ENCODE measurements at places on chromosomes 12 and 14.
A peak's percentile ranks its signal among the peaks of the same experiment; 100 is the strongest.

DNA sequence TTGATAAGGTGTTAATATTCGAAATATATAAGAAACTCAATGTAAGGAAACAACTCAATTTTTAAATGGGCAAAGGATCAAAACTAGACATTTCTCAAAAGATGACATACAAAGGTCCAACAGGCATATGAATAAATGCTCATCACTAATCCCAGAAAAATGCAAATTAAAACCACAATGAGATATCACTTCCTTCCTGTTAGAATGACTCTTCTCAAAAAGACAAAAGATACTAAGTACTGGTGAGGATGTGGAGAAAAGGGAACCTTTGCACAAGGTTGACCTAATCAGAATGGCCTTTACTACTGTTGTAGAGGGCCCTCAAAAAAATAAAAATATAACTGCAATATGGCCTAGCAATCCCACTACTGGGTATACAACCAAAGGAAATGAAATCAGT lies 383.4 kb downstream of the KCNH5 start:
- no peak for DNase-seq

- no peak for DNase-seq
Observed at GRCh38 chr12:94733727-94734126, 83.4 kb upstream of the TMCC3 start.

DNA sequence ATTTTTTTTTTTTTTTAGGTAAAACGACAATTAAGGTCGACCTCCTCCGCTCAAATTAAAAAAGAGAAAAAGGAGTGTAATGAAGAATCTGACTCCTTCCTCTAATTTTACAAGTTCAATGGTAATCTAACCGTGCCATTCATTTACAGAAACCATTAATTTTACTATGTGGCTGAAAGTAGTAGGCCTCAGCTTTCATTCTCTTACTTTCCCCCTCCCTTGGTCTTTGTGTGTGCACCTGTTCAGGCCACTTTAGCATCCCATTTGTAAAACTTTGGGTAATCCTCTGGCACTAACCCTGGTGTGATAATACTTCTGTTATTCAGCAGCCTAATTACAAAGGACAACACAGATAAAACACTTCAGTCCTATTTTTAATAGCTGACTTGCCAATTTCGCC lies 128.1 kb downstream of the ASCL1 start:
- DNase-seq, result no peak

DNA sequence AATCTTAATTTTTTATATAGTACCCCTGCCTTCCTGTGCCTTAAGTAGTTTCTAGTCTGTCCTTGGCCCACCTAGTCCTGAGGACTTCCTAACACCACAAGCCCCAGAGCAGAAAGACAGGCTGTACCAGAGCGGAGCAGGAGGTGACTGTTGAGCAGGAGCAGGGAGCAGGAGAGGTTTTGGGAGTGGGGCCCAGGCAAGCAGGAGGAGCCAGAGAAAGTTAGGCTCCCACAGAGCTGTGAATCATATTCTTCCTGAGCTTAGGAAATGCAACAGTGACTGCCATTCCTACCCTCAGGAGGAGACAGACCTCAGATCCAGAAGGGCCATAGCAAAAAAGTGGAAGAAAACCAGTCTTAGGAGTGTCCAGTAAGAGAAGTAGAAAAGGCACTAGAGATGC lies 28.3 kb upstream of the COL2A1 start:
- no peak for DNase-seq

- no peak for DNase-seq
Observed at GRCh38 chr12:7629465-7629864, 36.2 kb downstream of the APOBEC1 start.

DNA sequence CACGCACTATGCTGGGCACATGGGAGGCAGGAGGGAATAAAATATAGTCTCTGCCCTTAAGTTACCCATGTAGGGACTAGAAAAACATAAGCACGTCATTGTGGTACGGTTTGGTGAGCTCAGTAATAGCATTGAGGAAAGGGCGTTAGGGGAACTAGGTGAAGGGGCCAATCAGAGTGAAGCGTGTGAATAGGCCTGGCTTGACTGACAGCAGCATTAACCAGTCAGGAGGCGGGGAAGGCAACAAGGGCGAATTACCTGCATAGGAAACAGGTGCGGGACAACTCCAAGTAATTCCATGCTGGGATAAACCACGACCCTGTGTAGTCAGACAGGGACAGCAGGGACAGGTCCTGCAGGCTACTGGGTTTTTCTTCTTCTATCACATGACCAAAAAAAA lies 107.7 kb downstream of the UNC79 start:
- no peak for DNase-seq

GRCh38 chr14:23627961-23628360 lies 8.2 kb upstream of the DHRS2 start:
- DNase-seq, result no peak

DNA sequence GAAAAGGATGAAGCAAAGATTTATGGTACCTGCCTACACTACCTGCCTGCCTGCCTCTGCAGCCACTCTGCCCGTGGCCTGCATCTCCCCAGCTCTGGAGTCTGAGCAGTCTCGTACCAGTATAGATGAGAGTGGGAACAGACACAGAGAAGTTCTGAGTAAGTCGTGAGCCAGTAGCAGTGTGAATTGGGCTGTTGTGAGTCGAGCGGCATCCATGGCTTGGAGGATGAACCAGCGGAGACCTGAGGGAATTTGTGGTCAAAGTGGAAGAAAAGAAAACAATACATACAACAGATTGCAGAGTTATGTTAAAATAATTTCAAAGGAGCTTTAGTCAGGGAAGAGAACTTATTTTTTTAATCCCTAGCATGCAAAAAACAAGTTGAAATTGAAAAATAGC lies 25.3 kb downstream of the C2CD5 start:
- DNase-seq, result no peak

- DNase-seq, result no peak
Observed at GRCh38 chr14:74402401-74403251, 23.4 kb downstream of the SYNDIG1L start.

GRCh38 chr12:24906141-24906540 lies 42.8 kb downstream of the BCAT1 start:
- DNase-seq, result no peak

GRCh38 chr14:68986225-68986624 lies 7.1 kb upstream of the ACTN1 start:
- DNase-seq, result no peak

GRCh38 chr12:128690641-128691040 lies 133.1 kb downstream of the SLC15A4 start:
- peak; percentile 29 for DNase-seq

GRCh38 chr12:113698510-113698858 lies 226.8 kb upstream of the LHX5 start:
- DNase-seq, result no peak

DNA sequence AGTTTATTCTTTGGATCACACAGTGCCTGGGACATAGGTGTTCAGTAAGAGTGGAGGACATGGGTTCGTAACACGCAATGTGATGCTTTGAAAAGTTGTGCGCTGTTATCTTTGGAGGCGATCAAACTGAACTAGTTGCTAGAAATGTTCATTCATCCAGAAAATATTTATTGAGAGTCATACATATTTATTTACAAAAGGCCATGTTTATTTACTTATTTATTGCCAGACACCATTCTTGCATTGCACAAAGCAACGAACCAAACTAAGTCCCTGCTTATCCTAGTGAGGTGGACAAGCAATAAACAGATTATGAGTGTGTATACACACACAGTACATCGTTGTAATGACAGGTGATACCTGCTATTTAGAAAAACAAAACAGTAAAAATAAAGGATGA lies 12.6 kb downstream of the BHLHE41 start:
- DNase-seq, result no peak

- DNase-seq, result no peak
Observed at GRCh38 chr12:62642486-62642885, 175.9 kb downstream of the MON2 start.

DNA sequence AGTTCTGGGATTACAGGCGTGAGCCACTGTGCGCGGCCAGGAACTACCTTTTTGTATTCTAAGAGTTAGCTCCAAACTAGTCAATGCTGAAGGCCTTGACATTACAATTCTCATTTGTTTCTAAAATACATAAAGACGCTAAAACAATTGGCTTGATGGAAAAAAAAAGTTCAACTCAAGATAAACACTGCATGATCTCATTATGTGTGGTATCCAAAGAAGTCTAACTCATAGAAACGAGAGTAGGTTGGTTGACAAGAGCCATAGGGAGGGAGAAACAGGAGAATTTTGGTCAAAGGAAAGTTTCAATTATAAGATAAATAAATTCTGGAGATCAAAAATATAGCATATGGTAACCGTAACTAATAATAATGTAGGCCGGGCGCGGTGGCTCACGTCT lies 20.0 kb upstream of the RNF34 start:
- no peak for DNase-seq

GRCh38 chr12:50825372-50825838 lies 17.3 kb upstream of the TMPRSS12 start:
- peak; percentile 43 for DNase-seq

DNA sequence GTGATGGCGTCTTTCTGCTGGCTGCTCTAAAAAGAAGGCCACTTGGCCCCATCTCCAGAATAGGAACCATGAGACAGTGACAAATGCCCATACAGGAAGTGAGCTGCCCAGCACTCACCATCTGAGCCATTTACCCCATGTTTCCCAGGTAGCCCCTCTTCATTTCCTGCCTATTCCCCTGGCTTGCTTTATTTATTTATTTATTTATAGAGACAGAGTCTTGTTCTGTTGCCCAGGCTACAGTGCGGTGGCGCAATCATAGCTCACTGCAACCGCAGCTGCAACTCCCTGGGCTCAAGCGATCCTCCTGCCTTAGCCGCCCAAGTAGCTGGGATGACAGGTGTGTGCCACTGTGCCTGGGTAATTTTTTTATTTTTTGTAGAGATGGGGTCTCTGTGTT lies 71.2 kb downstream of the RIN3 start:
- DNase-seq, result no peak

DNA sequence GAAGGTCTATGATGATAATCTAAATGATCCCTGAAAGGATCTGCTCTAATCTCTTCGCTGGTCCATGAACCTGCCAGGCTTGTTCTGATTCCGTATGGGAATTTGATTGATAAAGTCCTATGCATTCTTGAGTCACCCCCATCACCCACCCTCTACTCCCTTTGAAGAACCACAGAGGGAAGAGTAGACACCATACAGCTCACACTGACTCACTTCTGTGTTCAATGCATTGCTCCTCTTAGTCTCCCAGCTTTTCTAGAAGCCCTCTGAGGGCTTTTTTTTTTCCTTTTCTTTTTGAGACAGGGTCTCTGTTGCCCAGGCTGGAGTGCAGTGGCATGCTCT lies 18.5 kb upstream of the GPRC5A start:
- DNase-seq, result no peak

DNA sequence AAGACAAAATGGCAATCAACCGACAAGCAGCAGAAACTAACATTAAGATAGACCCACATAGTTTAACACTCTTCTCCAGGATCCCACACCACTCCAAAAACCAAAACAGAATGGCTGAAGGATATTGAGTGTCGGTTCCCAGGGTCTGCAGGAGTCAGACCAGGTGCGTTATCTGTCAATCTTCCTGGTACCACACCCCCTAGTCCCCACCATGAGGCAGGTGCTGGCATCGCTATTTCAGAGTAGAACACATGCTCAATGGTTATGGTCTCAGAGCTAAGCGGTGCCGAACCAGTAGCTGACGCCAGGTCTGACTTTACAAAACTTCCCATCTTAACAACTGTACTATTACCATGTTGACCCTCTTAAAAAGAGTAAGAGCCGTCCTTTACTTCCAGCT lies 10.2 kb downstream of the STX2 start:
- DNase-seq, result no peak

- DNase-seq, result no peak
Observed at GRCh38 chr14:41606532-41607303, at the start of gene LRFN5. Gene LRFN5 (plus strand): TSS chr14:41606876.

DNA sequence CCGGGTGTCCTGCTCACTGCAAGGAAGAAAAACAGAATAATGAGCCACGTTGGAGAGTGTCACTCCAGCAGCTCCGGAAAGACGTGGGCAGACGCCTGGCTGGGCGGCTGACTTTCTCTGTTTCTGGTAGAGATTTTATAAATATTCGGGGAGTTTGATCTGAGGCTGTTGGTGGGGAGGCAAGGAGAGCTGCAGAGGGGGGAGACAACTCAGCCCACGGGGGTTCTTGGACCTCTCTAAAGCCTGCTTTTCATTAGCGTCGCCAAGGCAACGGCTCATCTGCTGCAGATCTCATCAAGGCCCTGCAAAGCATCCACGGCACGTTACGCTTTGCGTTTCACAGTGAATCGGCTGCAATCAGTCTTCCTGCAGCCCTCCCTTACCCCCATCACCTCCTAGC lies 207.2 kb downstream of the ZFP36L1 start:
- DNase-seq, result no peak

DNA sequence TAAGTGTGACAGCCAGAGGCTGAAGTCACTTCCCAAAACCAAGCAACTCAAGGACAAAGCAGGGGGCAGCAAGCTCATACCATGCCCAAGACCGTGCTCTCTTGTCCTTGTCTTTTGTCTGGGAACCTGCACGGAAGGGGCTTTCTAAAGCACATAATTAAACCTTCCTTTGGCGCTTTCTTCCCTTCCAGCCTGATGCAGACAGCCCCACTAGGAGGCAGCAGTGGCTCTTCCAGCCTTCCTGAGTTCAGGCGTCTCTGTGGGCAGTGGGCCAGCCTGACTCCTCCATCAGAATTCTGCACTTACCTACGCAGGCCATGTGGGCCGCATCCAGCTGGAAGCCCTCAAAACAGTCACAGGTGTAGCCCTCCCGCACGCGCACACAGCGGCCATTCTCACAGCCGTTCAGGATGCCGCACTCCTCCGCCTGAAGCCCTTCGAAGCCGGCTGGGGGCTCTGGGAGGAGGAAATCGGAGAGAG lies 7.6 kb downstream of the ISCA2 start:
- peak; percentile 71 for DNase-seq

- DNase-seq, result no peak
Observed at GRCh38 chr12:6461401-6462233, 8.9 kb downstream of the VAMP1 start.

GRCh38 chr12:3753544-3754284 lies 805 bp upstream of the CRACR2A start:
- DNase-seq, result no peak

- DNase-seq, result no peak
Observed at GRCh38 chr14:76964695-76965094, 63.8 kb downstream of the IRF2BPL start.

- DNase-seq, result no peak
Observed at GRCh38 chr14:64053694-64054669, 201.2 kb downstream of the SYNE2 start.

GRCh38 chr14:85415015-85415712 lies 114.8 kb upstream of the FLRT2 start:
- DNase-seq, result peak; percentile 50

GRCh38 chr12:85564786-85565185 lies 271.4 kb downstream of the RASSF9 start:
- no peak for DNase-seq

GRCh38 chr14:53851394-53852090 lies 105.1 kb downstream of the BMP4 start:
- DNase-seq, result no peak

DNA sequence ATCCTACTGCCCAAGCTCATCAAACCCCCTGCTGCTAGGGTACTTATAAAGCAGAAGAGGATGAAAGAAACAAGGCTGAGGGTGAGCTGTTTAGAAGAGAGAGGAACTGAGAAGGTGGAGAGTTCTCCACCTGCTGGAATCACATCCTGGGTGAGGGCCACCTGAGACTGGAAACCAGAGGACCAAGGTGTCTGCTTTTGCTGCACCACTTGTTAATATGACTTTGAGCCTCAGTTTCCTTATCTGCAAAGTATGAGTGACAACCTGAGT lies 203.2 kb upstream of the SSTR1 start:
- DNase-seq, result no peak

Measured in DMS153 (cell line).